CD4-positive, alpha-beta T cell treated with Interferon gamma for 1 hour (primary cell): ENCODE measurements at places on chromosomes 2 and 18.

DNA sequence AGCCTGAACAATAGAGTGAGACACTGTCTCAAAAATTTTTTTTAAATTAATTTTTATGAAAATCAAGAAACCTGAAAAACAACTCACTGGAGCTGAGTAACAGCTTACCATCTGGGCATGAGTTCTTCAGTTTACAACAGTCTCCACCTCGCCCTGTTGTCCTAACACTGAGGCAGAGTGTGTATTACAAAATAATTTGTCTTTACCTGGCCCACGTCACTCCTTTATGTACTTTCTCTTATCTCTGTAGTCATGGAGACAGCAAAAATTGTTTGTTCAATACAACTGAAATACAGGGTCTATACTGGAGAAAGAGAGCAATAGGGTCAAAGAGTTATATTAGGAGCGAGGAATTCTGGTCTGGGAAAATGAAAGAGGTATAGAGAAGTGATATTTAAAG lies 48.1 kb downstream of the CYTIP start:
- DNase-seq: no peak

- no peak for DNase-seq
Observed at GRCh38 chr2:51299370-51299769, 267.4 kb upstream of the NRXN1 start.

GRCh38 chr18:55448420-55448819 lies 139.6 kb downstream of the TCF4 start:
- DNase-seq: no peak

GRCh38 chr18:74115046-74115445 lies 32.6 kb downstream of the FBXO15 start:
- no peak for DNase-seq

GRCh38 chr2:224948859-224949258 lies 93.4 kb downstream of the DOCK10 start:
- peak; percentile 44 for DNase-seq

DNA sequence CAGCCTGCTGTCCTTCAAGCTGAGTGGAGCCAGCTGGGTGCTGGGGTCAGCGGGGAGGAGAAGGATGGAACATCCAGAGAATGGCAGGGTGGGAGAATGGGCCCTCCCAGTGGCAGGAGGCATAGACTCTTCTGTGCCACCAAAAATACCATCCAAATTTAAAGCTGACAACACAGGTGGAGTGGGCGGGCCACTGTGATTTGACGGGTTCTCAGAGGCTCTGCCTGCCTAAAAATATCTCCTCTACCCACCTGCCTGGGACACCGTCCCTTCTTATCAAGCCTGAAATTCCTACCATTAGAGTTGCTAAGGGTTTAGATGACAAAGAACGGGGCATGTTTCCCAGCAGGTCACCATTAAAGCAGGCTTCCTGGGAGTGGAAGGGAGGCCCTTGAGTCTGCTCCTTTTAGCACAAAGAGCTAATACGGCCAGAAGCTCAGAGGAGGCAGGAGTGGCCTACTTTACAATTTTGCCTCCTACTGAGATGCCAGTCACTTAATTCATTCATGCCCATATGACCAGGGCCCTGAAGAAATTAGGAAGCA lies 19.8 kb upstream of the MARCHF4 start:
- DNase-seq: no peak

GRCh38 chr2:191347881-191348280 lies 102.7 kb downstream of the MYO1B start:
- no peak for DNase-seq

GRCh38 chr2:197037863-197038398 lies 111.4 kb upstream of the PGAP1 start:
- no peak for DNase-seq

GRCh38 chr2:20629581-20630171 lies 21.2 kb downstream of the HS1BP3 start:
- DNase-seq: no peak

- no peak for DNase-seq
Observed at GRCh38 chr2:159617100-159617499, 752 bp upstream of the BAZ2B start.

DNA sequence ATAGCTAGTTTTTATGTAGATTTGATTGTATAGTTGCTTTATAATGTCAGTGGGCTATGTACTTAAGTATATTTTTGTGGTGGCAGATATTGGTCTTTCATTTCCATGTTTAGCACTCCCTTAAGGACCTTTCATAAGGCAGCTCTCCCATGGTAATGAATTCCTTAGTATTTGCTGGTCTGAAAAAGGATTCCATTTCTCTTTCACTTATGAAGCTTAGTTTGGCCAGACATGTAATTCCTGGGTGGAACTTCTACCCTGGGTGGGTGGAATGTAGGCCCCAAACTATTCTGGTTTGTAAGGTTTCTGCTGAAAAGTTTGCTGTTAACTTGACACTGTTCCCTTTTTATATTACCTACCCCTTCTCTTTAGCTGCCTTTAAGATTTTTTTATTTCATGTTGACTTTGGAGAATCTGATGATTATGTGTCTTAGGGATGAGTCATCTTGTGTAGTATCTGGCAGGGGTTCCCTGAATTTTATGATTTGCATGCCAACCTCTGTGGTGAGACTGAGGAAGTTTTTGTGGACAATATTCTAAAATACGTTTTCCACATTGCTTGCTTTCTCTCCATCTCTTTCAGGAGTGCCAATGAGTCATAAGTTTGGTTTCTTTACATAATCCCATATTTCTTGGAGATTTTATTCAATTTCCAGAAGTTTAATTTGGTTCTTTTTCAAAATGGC lies 65.4 kb upstream of the VRK2 start:
- DNase-seq: no peak

- DNase-seq: no peak
Observed at GRCh38 chr18:80233201-80233835, 14.0 kb downstream of the PARD6G start.

DNA sequence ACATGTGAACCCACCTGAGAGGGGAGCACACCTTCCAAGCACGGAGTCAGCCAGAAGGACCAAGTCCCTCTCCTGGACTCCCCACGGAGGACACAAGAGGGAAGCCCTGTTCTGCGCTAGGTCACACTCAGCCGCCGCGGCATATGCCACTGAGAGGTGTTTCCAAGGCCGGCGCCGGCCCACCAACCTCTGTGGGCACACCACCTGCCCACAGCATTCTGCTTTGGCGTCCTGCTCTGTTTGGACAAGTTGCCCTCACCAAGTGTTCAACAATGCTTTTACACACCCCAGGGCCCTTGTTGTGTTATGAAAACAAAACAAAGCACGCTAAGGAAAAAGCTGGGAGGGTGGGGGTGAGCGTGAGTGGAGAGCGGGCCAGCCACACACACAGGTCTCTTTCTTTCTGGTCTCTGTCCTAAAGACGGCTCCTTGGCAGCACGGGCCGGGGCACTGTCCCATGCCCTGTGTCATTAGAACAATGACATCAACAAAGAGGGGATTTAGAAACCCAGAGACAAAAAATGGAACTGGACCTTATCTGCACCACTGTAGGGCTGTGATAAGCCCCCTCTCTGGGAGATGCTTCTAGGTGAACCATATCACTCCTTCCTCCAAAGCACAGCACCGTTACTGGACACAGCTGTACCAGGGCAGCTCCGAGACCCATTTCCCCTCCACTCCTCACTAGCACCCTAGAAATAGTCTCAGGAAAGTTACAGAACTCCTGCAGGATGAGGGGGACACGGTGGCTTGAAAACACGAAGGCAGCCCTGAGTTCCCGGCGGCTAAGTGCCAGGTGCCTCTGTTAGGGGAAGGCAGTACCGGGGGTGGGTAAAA lies 17.0 kb downstream of the SMAD7 start:
- no peak for DNase-seq

GRCh38 chr2:24083567-24084385 lies 858 bp downstream of the TP53I3 start:
- DNase-seq: peak; percentile 64

GRCh38 chr2:101803945-101804696 lies 106.6 kb downstream of the MAP4K4 start:
- DNase-seq: no peak

DNA sequence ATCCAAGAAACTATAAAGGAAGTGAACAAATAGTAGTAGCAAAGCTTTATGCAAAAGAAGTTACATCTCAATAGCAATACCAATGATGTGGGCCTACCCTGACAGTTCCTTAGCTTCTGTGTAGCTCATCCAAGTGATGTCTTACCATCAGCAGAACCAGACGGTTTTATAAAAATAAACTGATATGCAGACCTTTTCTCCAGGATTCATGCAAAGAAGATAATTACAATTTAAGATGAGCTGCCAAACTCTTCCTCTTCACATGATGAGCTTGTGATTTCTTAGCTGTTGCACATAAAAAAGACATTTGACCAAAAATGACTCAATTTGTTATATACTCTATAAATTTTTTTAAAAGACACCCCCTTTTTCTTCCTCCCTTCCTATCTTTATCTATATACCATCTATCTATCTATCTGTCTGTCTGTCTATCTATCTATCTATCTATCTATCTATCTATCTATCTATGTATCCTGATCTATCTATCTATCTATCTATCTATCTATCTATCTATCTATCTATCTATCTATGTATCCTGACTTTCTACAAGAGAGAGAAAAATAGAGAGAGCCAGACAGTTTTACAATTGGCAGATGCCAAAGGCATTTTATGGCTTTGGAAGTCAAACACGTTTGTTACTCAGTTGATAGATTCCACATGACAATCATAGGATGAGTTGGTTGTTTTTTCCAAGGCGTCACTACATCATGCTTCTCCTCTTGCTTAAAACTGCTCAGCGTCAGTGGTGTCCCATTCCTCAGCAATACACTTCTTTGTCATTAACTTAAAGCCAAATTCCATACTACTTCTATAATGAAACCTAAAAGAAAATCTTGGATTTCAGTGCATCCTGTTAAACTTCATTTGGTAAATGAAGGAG lies 65.9 kb upstream of the ACTR3 start:
- DNase-seq: no peak

DNA sequence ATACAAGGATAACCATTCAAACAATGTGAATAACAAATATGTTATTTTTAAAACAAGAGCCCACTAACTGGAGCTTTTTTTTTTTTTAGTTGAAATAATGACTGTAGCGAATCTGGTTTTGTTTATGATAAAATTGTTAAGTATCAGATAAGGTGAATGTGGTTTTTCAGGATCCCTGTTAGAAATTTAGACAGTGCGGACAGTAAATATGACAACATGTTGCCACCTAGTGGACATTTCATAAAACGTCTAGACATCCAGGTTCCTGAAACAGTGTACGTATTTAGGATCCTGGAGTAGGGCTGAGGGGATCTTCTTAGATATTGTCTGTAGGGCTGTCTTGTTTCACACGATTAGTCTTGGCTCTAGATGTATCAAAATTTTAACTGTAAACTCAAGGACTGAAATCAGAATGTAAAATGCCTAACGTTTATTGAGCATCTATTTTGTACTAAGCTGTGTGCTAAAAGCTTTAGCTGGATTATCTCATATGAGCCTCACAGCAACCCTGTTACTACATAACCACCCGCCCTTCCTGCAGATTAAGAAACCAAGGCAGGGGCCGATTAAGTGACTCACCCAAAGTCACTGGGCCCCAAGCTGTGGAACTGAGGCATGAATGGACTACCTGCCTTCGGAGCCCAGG lies 23.9 kb upstream of the CCDC68 start:
- no peak for DNase-seq
